ENCODE measurements at places on chromosomes 4 and X.
A peak's percentile ranks its signal among the peaks of the same experiment; 100 is the strongest.

- DNase-seq = no peak
Observed at GRCh38 chr4:153465140-153465539, 1.0 kb upstream of the TMEM131L start.

- no peak for DNase-seq
Observed at GRCh38 chr4:183348706-183349659, 26.8 kb upstream of the CLDN24 start.

GRCh38 chr4:166422475-166422874, 549.4 kb downstream of the TLL1 start:
- DNase-seq = no peak

- peak; percentile 51 for DNase-seq
Observed at GRCh38 chr4:26330186-26330787, 9.5 kb downstream of the RBPJ start.
